ENCODE measurements at places on chromosomes 2 and 18. TPM values are rescaled to one million over a fixed set of nuclear protein-coding genes. Genes with fewer than 3 reads are reported as not detected.

DNA sequence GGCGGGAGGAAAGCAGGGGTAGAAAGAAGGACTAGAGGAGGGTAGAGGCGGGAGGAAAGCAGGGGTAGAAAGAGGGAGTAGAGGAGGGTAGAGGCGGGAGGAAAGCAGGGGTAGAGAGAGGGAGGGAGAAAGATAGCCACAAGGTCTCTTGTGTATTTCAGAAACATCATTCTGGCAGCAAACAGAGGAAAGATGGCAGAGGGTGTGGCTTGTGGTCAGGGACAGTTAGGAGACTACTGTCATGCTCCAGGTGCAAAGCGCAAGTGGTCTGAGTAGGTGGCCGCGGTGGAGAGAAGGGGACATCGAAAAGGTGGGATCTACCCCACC is 82.4 kb upstream of the TAF1B start:
- H3K4me3 ChIP-seq = no peak overlapping the region
- no peak overlapping the region for H3K27ac ChIP-seq
- H3K27me3 ChIP-seq = no peaks in the 10 kb centered on the region
- H3K36me3 ChIP-seq = no peaks in the 10 kb centered on the region
- H3K4me1 ChIP-seq = no peaks in the 10 kb centered on the region

Gene XDH
- total RNA-seq = 0.15 TPM

DNA sequence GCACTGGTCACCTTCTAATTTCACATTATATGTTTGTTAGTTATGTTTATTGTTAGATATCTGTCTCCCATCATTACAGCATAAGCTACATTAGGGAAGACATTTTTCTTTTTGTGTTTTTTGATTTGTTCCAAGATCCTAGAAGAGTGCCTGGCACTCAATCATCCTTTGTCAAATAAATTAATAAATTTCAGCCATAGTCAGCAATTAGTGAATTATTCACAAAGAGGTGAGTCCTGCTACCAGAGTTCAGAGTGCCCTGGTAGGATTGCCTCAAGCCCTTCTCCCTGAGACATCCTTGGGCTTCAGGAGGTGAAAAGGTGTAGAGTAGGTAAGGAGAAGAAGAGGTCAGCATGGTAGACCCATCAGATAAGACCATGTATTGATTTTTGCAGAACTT is 186.2 kb upstream of the CTAGE1 start:
- H3K4me1 ChIP-seq = no peaks in the 10 kb centered on the region
- no peaks in the 10 kb centered on the region for H3K27me3 ChIP-seq
- H3K27ac ChIP-seq = no peak overlapping the region
- DNase-seq = no peak
- no peaks in the 10 kb centered on the region for H3K36me3 ChIP-seq

Gene TMEM200C
- total RNA-seq = not detected

Gene MC5R
- not detected for total RNA-seq

DNA sequence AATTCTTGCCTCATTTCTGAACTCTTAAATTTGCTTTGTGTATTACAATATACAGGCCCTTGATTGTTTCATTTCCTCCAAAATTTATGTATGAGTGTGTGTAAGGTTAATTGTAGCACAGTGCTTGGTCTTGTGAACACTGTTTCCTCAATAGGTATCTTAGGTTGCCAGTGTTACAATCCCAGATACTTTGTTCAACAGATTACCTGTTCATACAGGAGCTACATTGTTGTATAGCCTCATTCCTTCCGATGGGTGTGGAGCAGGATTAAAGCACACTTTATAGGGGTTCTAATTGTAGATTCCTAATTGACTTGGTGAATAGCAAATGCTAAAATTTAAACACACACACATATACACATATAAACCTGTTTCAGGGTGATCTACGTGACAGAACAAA is 10.7 kb downstream of the RBBP8 start:
- H3K27ac ChIP-seq = no peak overlapping the region
- H3K36me3 ChIP-seq = peaks cover 13% of the 10 kb centered on the region
- H3K4me3 ChIP-seq = no peak overlapping the region
- H3K27me3 ChIP-seq = no peaks in the 10 kb centered on the region
- DNase-seq = no peak
- no peaks in the 10 kb centered on the region for H3K4me1 ChIP-seq

Gene MYL12A
- total RNA-seq = 314 TPM

GRCh38 chr2:191862156-191862775 is 15.4 kb upstream of the CAVIN2 start:
- no peak for DNase-seq
- H3K27me3 ChIP-seq = no peaks in the 10 kb centered on the region
- no peaks in the 10 kb centered on the region for H3K36me3 ChIP-seq
- peaks cover 37% of the 10 kb centered on the region for H3K4me1 ChIP-seq

All from HCT116 (cell line).